Glutamatergic neuron (in vitro differentiated cells): ENCODE measurements at places on chromosomes 1 and 21. TPM values are rescaled to one million over a fixed set of nuclear protein-coding genes. Genes with fewer than 3 reads are reported as not detected.

ANKRD65 gene
- total RNA-seq: 38.4 TPM

ZNF593OS gene
- total RNA-seq: 4.2 TPM

DNA sequence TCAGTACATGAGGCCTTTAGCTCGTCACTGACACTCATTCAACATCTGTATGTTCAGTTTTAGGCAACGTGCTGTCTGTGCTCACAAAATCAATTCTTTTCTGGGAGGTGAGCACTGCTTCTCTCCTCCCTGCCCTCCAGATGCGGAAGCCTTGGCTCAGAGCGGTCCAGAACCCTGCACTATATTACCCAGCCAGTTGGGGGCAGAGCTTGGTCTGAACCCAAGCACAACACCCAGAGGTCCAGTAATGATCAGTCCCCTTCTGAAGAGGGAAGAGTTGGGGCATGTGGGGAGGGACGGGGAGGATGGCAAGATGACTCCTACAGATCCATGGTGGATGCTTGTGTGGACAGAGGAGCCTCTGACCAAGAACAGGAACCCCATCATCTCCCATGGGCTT, 5.6 kb upstream of the DSCAM start:
- peaks cover 2% of the 10 kb centered on the region for H3K4me1 ChIP-seq
- no peak overlapping the region for H3K4me3 ChIP-seq
- peaks cover 3% of the 10 kb centered on the region for H3K36me3 ChIP-seq
- DNase-seq: no peak

DNA sequence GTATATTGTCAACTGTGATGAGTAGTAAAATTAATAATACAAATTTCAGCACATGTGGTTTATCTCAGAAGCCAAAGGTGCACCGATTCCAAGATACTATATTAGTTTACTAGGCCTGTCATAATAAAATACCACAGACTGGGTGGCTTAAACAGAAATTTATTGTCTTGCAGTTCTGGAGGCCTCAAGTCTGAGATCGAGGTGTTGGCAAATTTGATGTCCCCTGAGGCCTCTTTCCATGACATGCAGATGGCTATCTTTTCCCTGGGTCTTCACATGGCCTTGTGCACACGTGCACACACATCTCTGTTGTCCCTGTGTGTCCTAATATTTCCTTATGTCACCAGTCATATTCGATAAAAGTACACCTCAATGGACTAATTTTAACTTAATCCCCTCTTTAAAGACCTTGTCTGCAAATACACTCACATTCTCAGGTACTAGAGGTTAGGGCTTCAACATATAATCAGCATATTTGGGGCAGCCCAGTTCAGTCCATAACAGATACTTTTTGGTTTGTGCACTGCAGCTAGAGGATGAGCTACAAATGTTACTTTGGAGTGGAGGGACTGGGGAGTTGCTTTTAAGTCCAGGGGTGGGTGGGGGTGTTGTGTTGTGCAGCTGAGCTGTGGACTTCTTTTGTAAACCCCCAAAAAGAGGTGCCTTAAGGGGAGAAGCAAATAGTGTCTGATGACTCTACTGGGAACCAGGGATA, 21.4 kb downstream of the TSNAX start:
- H3K4me3 ChIP-seq: no peak overlapping the region
- H3K27me3 ChIP-seq: no peaks in the 10 kb centered on the region
- DNase-seq: no peak
- H3K36me3 ChIP-seq: no peaks in the 10 kb centered on the region
- H3K27ac ChIP-seq: peak overlapping the region; percentile 19
- peaks cover 30% of the 10 kb centered on the region for H3K4me1 ChIP-seq

DNA sequence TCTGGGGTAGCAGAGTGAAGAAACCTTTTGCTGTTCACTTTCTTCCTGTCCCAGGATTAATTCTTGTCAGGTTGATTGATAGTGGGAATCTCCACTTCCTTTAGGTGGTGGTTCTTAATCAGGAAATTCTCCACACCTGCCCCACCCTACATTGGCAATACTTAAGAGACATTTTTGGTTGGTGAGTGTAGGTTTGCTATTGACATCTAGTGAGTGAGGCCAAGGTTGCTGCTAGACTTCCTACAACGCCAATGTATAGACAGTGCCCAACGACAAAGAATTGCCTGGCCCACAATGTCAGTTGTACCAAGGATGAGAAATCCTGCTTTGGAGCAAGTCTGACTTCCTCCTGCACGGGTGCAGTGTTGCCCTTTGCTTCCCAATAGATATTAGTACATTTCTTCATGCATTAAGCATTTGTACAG, 38.5 kb downstream of the MAP3K7CL start:
- no peak overlapping the region for H3K4me3 ChIP-seq
- H3K27ac ChIP-seq: no peak overlapping the region
- H3K36me3 ChIP-seq: no peaks in the 10 kb centered on the region

GRCh38 chr1:117289316-117289870, 77.9 kb upstream of the MAN1A2 start:
- H3K27me3 ChIP-seq: no peaks in the 10 kb centered on the region
- no peak overlapping the region for H3K27ac ChIP-seq
- H3K36me3 ChIP-seq: no peaks in the 10 kb centered on the region
- no peak for DNase-seq
- no peaks in the 10 kb centered on the region for H3K4me1 ChIP-seq

GRCh38 chr1:198726455-198726854, 87.6 kb downstream of the PTPRC start:
- H3K4me3 ChIP-seq: no peak overlapping the region
- no peaks in the 10 kb centered on the region for H3K27me3 ChIP-seq
- no peaks in the 10 kb centered on the region for H3K36me3 ChIP-seq
- no peak for DNase-seq
- H3K27ac ChIP-seq: no peak overlapping the region
- H3K4me1 ChIP-seq: no peaks in the 10 kb centered on the region

GRCh38 chr1:52368383-52369172, 2.6 kb upstream of the CC2D1B start:
- DNase-seq: peak; percentile 74
- peaks cover 8% of the 10 kb centered on the region for H3K27me3 ChIP-seq
- H3K4me3 ChIP-seq: peak overlapping the region; percentile 84

- H3K27me3 ChIP-seq: peaks cover 5% of the 10 kb centered on the region
- peak overlapping the region; percentile 68 for H3K27ac ChIP-seq
- H3K4me1 ChIP-seq: peaks cover 17% of the 10 kb centered on the region
- DNase-seq: peak; percentile 60
- no peaks in the 10 kb centered on the region for H3K36me3 ChIP-seq
Measured at GRCh38 chr1:203216274-203217138, 13.0 kb downstream of the CHIT1 start.

- no peak overlapping the region for H3K4me3 ChIP-seq
- H3K36me3 ChIP-seq: peaks cover 13% of the 10 kb centered on the region
- no peaks in the 10 kb centered on the region for H3K4me1 ChIP-seq
- H3K27ac ChIP-seq: no peak overlapping the region
Measured at GRCh38 chr1:5639106-5639722, 353.0 kb downstream of the NPHP4 start.

DNA sequence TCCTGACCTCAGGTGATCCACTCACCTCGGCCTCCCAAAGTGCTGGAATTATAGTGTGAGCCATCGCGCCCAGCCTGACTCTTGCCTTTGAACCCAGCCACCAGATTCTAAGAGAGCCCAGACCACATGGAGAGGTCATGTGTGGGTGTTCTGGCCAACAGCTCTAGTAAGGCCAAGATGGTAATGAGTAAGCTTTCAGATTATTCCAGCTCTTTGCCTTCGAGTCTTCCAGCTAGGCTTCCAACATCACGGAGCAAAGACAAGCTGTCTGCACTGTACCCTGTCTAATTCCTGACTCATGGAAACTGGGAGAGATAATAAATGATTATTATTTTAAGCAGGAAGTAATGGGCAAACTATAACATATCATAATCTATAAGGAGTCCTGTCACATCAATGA, 14.8 kb upstream of the ZFP69B start:
- no peaks in the 10 kb centered on the region for H3K27me3 ChIP-seq
- no peaks in the 10 kb centered on the region for H3K4me1 ChIP-seq
- no peaks in the 10 kb centered on the region for H3K36me3 ChIP-seq
- H3K27ac ChIP-seq: no peak overlapping the region
- DNase-seq: no peak

DNA sequence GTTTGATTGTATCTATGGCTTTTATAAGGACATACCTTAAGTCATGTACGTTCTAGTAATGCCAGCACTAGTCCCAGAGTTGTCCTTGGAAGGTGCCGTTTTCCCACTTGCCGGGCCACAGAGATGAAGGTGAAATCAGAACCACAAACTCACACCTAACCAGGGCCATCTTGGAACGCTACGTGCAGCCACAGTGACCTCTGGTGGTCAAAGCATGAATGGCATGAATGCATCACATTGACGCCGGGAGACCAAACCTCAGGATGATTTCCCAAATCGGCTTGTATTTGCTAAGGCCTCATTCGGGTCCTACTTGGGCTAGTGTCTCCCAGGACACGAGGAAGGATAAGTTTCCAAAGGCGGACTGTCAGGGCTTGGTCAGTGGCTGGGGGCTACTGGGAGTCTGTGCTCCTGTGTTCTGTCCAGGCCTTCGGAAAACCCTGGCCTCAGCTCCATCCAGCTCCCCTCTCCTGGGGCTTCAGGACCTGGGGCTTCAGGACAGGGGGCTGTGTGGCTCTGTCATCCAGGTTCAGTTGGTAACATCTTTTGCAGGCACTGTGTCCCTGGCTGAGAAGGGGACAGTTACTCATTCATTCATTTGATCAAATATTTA, 260.5 kb downstream of the PRDM2 start:
- no peak overlapping the region for H3K4me3 ChIP-seq
- H3K36me3 ChIP-seq: no peaks in the 10 kb centered on the region
- DNase-seq: peak; percentile 81
- no peaks in the 10 kb centered on the region for H3K4me1 ChIP-seq

DNA sequence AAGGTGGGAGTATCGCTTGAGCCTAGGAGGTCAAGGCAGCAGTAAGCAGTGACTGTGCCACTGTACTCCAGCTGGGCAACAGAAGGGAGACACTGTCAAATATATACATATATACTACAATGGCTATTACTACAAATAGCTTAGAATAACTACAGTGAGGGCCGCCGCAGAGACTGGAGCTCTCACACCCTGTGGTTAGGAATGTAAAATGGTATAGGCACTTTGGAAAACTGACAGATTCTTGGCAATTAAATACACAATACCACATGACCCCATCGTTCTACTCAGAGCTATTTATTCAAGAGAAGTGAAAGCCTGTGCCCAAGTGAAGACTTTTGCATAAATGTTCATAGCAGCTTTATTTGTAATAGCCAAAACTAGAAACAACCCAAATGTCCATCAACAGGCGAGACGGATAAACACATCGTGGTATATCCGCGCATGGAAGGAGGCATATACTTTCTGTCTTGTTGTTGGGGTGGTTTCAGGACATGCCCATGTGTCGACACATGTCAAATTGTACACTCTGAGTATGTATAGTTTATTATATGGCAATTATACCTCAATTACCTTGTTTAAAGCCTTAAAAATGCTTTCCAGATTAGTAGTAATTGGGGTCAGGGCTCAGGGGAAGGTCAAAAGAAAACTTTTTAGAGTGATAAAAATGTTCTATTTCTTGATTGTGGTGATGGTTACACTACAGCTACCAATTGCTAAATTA, 123.4 kb downstream of the RIPK4 start:
- no peak overlapping the region for H3K4me3 ChIP-seq
- H3K27me3 ChIP-seq: peaks cover 6% of the 10 kb centered on the region
- no peak for DNase-seq
